Left kidney (tissue), 8 donors: ENCODE measurements at places on chromosomes 7 and 10. TPM values are rescaled to one million over a fixed set of nuclear protein-coding genes. Genes with fewer than 3 reads are reported as not detected.

The ADAM22 gene
- 14.2 TPM for polyA plus RNA-seq

The CHAT gene
- polyA plus RNA-seq = 0.13 TPM

DNA sequence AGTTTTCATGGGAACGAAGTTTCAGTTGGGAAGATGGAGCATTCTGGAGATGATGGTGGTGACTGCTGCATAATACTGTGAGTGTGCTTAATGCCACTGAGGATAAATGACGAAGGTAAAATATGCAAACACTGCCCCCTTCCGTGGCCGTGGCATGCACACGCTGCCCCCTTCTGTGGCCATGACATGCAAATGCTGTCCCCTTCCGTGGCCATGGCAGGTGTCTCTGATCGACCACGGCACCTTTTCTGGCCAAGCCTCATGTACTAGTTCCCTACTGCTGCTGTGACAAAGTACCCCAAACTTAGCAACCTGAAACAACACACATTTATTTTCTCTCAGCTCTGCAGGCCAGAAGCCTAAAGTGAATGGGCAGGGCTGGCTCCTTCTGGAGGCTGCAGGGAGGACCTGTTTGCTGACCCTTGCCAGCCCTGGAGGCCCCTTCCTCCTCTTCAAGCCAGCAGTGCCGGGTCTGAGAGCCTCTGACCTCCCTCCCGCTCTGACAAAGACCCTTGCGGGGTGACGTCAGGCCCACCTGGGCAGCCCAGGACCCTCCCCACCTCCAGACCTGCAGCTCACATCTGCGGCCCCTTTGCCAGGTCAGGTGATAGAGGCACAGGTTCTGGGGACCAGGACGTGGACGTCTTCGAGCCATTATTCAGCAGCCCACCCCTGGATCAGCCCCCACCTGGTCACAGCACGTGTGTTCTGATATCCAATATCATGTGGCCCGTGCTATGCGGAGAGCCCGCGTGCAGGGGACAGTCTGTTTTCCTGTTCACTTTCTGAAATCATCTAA lies 82.0 kb downstream of the MICALL2 start:
- no peak for DNase-seq

The NRG3 gene
- polyA plus RNA-seq = 18.0 TPM

- DNase-seq = no peak
Measured at GRCh38 chr10:18620856-18621255, 30.5 kb downstream of the NSUN6 start.

- DNase-seq = no peak
Measured at GRCh38 chr7:16063716-16064675, 357.3 kb downstream of the CRPPA start.

DNA sequence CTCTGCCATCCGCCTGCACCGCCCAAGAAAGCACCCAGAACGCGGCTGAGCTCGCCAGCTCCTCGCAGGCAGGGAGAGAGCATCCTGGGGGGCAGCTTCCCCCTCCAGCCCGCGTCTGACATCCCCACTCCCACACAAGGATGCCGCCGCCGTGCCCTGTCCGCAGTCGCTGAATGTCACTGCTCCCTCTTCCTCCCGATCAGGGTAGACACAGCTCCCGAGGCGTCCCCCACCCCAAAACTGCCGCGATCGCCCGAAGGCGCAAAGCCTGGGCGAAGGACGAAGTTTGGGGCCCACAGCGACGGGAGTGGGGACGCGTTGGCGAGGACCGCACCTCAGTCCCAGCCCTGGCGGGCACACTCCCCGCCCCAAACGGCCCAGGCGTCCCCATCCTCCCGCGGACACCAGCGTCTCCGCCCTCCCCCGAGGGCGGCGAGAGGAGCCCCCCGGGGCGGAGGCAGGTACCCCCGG lies 1.5 kb upstream of the KAT6B start:
- DNase-seq = peak; percentile 30

The ANKRD1 gene
- 0.86 TPM for polyA plus RNA-seq

DNA sequence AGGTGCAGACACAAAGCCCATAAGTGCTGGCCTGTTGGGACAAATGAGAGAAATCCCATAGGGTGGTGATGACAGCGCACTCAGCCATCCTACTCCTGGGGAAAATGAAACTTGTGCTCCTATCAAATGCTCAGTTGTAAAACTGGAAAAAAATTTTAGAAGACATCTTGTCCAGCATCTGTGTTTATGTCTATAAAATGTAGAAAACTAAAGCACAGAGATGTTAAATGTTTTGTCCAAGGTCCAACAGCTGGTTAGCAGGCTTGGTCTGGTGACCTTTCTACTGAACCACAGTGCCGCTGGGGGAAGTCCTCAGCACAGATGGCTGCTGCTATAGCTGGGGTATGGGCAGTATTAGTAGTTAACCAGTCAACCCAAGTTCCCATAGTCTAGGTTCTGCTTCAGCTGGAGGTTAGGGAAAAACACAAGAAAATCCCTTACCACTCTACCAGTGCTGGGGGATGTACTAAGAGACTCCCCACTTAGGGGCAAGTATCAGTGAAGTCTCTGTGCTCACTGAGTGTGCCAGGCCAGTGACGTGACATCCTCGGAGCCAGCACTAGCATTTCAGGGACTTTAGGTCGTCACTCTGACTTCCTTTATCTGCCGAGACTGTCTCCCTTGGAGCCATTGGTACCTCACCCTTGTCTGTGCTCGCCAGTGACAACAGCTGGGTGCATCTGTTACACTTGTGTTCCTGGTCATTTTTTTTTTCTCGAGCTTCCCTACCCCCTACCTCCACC lies 1.9 kb downstream of the TSPAN33 start:
- no peak for DNase-seq

The GPER1 gene
- 5.5 TPM for polyA plus RNA-seq

- no peak for DNase-seq
Measured at GRCh38 chr10:98101366-98101765, 33.1 kb upstream of the R3HCC1L start.

- no peak for DNase-seq
Measured at GRCh38 chr7:12064586-12065127, 146.4 kb upstream of the TMEM106B start.

GRCh38 chr10:62733654-62734293 lies 70.7 kb upstream of the ADO start:
- no peak for DNase-seq

DNA sequence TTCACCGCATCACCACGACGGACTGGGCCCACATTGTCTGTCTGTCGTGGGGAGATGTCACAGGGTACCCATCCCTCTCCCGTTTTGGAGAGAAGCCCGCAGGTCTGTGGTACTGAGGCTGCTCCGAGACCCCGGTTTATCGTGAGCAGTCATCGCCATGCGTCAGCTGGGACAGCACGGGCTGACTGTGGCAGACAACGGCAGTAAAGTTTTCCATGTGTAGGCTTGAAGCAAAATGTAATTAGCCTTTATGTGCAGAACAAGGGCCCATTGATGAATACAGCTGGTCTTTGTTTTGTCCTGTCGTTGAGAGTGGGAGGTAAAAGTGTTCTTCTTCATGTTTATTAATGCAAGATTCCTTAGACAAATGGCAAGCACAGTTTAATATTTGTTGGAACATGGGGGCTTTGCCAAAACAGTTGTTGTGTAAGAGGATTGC lies 167.4 kb upstream of the SH2B2 start:
- DNase-seq = no peak

The ZPBP gene
- polyA plus RNA-seq = 0.90 TPM

- peak; percentile 75 for DNase-seq
Measured at GRCh38 chr7:151248346-151249033, at the start of gene SMARCD3. Gene SMARCD3 (minus strand): TSS chr7:151248694. CDS start chr7:151248562, 132 bp downstream.

- DNase-seq = no peak
Measured at GRCh38 chr10:108779501-108779900, 1143.8 kb downstream of the XPNPEP1 start.

DNA sequence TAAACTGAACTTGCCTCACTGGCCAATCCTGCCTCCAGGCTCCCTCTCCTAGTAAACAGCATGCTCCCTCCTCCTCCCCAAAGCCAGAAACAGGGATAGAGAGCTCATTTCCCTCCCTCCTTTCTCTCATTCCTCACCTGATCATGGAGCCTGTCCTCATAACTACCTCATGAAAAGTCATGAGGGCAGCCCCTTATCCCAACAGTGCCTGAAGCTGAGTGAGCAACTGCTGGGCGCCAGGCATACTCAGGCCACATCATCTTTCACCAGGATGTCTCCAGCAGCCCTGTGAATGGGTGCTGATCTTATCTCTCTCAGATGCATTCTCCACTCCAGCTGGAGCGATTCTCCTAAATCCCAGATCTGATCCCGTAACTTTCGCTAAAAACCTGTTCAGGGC lies 307.2 kb downstream of the PRPF18 start:
- no peak for DNase-seq

GRCh38 chr10:3639546-3639945 lies 145.5 kb downstream of the KLF6 start:
- DNase-seq = no peak

DNA sequence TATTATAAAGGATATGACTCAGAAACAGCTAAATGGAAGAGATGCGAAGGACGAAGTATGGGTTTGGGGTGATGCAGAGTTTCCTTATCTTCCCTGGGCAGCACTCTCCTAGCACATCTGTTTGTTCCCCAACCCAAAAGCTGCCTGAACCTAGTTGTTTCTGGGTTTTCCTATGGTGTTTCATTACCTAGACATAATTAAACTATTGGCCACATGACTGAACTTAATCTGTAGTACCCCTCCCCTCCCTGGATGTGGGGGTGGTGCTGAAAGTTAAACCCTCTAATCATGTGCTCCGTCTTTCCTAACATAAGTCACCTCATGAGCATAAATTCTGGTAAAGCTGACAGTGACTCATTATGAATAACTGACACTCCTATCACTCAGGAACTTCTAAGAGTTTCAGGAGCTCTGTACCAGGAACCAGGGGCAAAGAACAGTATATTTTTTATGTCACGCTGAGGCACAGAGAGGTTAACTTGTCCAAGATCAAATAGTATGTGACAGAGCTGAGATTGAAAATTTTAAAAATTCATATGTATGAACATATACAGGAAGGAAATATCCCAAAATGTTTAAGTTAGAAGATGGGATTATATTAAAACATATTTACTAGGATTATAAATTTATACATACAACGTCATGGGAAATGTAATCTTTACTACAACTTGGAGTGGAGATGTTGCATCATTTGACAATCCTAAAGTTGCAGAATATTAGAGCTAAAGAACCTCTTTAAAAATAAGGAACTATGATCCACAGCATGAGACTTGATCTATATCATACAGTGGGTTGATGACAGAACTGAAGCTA lies 4.8 kb downstream of the STRIP2 start:
- DNase-seq = peak; percentile 10

GRCh38 chr7:26267601-26268166 lies 24.0 kb upstream of the SNX10 start:
- no peak for DNase-seq

- DNase-seq = no peak
Measured at GRCh38 chr7:55573234-55573900, 1.1 kb upstream of the VOPP1 start.

The SH2B2 gene
- 2.5 TPM for polyA plus RNA-seq

DNA sequence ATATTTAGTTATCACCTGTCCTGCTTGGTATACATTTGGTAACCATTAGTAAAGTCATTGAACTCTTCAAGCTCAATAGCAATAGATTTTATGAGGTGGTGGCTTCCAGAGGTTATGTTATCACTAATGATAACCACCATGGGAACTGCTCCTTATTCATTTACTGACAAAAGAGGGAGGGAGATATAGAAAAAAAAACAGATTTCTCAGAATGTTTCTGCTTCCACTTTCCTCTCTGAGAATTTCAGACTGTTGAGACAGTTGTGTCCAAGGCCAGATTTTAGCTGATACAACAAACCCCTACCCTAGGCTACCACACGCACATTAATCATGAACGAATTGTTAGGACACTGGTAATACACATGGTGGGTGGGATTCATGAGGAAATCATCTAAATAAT lies 154.0 kb upstream of the AOAH start:
- DNase-seq = no peak

- no peak for DNase-seq
Measured at GRCh38 chr10:112330162-112330561, 43.8 kb upstream of the ACSL5 start.

DNA sequence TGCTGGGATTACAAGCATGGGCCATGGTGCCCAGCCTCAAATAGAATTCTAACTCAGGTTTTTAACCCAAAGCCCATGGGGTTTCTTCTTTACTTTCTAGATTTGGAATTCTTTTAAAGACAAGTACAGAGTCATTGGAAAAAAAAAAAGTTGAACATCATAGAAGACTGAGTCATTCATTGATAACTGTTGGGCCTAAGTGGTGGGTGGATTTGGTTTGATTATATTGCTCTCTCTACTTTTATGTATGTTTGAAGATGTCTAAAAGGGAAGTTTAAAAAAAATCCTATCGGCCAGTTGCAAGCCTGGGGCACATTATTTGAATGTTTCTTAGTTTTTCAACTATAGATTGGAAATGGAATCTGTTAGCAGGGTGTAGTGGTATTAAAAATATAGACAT lies 49.7 kb downstream of the INPP5F start:
- DNase-seq = no peak

DNA sequence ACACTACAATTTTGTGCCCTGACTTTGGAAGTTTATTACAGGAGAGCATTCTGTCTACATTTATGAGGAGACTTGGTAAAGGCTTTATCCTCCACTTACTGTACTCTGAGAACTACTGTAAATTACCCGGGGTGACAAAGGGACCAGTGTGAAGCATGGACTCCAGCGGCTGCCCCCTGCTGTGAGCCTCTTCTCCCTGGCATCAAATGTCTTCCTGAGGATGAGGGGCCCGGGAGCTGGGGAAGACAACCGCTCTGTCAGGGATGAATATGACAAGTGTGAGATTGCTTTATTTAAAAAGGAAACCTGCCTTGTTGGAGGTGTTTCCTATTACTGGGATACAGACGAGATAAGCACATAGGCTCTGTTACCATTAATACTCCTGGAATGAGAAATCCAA lies 714.8 kb downstream of the CCSER2 start:
- DNase-seq = no peak

The DLX6 gene
- polyA plus RNA-seq = not detected

The NOS3 gene
- polyA plus RNA-seq = 8.7 TPM

The AKR1D1 gene
- polyA plus RNA-seq = 0.08 TPM

GRCh38 chr10:133159611-133159949 lies 439 bp upstream of the KNDC1 start:
- no peak for DNase-seq

The PTPN20 gene
- polyA plus RNA-seq = 7.3 TPM
